Ascending aorta (tissue), 2 donors: ENCODE measurements at places on chromosomes 12 and 14. TPM values are rescaled to one million over a fixed set of nuclear protein-coding genes. Genes with fewer than 3 reads are reported as not detected.

DNA sequence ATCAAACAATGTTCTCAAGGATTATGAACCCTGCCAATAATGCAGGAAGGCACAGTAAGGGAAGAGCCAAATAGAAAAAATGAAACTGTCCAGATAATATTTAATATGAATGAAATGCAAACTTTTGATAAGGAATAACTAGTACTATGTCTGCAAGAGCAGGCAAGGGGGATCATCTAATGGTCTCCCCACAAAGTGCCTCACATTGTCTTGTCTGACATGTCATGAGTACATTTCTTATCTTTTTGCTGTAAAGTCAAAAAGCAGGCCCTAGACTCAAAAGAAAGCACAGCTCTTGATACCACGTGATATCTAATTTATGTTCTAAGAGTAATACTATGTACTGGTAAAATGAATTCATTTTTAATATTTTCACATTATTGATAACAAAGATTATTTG is 43.9 kb upstream of the GTF2A1 start:
- no peak for DNase-seq

KRT78 gene
- total RNA-seq = not detected

DNA sequence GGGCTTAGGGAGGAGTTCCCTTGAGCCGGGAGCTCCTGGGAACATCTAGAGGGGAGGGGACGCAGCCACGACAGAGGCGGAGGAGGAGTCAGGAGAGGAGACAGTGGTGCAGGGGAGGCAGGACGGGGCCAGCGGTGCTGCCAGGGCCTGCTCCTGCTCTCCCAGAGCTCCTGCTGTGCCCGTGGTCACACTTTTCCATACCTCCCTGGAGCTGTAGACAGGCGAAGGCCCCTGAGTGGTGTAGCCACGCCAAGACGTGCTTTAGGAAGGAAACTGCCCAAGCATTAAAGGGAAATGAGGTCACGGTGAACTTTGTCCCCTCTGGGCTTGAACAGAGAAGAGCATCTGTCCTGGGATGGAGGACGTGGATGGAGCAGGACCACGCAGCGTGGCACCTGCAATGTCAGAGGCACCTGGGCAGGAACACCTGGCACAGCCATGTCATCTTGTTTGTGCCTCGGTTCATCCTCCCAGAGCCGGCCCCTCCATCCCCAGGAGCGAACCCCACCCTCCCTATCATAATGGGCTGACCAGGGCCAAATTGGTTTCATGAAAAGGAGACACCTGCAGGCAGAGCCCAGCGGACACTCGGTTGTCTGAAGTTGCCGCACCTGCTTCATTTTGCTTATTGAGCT is 239.5 kb upstream of the SFSWAP start:
- DNase-seq = no peak

B3GNT4 gene
- not detected for total RNA-seq

DNA sequence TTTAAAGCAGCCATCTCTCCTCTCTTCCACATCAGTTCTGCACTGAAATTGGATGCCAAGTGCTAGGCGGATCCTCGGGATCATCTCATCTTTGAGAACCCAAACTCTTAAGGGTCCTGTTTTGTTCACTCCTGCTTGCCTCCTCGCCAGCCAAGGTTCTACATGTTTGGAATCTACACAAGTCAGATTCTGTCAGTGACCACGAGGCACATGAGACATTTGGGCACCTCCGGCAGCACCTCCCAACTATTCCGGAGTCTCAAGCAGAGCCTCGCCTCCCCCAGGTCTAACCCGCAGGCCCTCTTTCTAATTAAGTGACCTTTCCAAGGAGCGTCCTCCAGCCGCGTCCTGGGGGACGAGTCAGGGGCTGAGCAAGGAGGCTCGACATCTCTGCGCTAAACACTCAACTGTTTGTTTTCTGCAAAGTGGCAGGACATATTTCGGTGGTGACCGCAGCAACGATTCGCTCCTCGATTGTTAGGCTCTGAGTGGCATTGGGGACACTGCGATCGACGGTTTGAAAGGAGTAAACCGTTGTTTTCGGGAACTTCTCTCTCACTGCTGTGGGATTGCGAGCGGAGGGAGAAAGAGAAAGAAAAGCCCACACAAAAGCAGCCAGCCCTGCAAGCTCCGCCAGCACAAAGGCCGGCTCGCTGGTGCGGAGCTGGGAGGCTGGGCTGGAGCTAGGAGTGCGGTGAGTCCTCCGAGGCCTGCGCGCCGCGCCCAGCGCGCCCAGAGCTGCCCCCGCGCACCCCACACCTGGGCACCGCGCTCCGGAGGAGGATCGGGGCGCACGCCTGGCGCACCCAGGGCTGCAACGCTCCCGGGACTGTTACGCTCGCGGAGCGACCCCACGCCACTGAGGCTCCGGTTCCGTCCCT is 640 bp downstream of the ARMH4 start:
- DNase-seq = no peak

KANSL2 gene
- total RNA-seq = 30.1 TPM
